ENCODE measurements at places on chromosomes 3 and 15.
A peak's percentile ranks its signal among the peaks of the same experiment; 100 is the strongest.

DNA sequence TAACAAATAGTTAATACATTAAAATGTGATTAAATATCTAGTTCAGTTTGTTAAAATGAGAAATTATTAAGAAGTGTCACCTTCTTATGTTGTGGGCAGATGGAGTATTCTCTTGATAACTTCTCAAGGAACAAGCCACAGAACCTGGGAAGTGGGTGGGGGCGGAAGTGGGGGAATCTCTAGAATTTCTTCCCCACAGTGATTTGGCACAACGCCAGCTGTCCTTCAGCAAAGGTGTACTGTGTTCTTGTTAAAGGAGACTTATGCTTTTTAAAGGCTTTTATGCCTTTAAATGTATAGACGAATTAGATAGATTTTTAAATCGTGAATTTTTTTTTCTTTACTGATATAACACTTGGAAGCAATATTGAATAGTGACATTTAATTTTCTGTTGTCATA lies 42.4 kb downstream of the SEC22A start:
- peak; percentile 26 for DNase-seq

- DNase-seq: no peak
Observed at GRCh38 chr15:88613074-88613944, 7.8 kb upstream of the AEN start.

GRCh38 chr3:124884474-124885101 lies 2.6 kb downstream of the ITGB5 start:
- no peak for DNase-seq

DNA sequence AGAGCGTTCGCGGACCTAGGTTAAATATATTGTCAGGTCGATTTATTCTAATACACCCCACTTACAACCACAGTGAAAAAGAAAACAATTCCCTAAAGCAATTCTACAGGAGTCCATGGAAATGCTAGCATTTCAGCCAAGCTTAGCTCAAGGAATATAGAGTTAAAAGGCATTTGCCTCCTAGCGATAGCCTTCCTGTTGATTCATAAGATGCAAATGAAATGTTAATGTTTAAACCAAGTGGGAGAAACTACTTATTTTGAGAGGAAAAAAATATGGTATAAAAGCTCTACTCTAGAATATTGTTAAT lies 1.7 kb upstream of the ALCAM start:
- no peak for DNase-seq

DNA sequence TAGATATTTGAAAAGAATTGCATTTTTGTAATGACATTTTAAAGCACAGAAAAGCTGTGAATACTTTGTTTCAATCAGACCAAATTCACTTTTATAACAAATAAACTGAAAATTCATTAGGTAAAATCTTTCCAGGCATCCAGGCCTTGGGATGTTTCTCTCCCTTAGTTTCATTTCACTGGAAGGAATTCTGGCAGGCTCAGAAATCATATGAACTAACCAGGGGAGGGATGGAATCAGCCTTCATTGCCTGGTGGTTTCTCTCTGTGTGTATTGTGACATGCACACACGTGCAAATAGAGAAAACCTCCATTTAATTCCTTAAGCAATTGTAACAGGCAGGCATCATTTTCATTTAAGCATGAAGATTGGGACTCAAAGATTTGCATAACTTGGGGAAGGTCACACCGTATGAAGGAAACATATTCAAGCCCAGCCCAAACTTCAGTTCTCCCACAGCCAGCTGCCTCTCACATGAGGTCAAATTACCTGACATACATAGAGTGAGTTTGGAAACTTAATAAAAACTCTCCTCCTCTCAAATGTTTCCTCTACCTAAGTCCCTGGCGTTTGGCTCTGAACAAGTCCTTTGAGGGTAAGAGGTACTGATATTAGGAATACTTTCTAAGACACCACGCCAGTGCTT lies 376.1 kb upstream of the MCTP2 start:
- DNase-seq: no peak

GRCh38 chr15:39785139-39785538 lies 2.5 kb upstream of the FSIP1 start:
- DNase-seq: no peak

GRCh38 chr15:89781891-89782618 lies 5.9 kb downstream of the MESP2 start:
- no peak for DNase-seq

DNA sequence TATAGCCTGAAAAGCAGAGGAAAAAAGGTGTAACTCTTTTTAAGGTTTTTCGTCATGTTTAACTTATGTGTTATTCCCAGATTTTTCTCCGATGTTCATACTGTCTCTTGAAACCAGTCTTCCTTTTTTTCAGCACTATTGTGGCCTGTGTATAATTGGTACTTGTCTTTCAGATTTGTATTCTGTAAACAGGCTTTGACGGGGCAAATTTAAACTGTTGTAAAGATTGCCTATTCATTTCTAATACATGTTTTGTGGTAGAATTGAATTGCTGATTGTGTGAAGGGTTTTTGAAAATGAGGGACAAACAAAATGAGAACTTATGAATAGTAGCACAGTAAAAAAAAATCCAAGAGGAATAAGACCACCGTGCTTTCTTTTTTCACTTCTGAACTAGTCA lies 33.6 kb downstream of the AKAP13 start:
- no peak for DNase-seq

- no peak for DNase-seq
Observed at GRCh38 chr15:70523616-70524015, 239.7 kb downstream of the UACA start.

- no peak for DNase-seq
Observed at GRCh38 chr15:29012097-29012496, 126.3 kb downstream of the APBA2 start.

GRCh38 chr3:49791571-49791970 lies 5.2 kb upstream of the IP6K1 start:
- DNase-seq: no peak

GRCh38 chr3:97692831-97693230 lies 71.7 kb upstream of the ARL6 start:
- DNase-seq: no peak

GRCh38 chr15:38440353-38441129 lies 13.4 kb upstream of the FAM98B start:
- peak; percentile 69 for DNase-seq

- no peak for DNase-seq
Observed at GRCh38 chr3:53579636-53580035, 85.2 kb downstream of the CACNA1D start.

GRCh38 chr3:36827133-36827532 lies 62.8 kb upstream of the DCLK3 start:
- DNase-seq: no peak

- no peak for DNase-seq
Observed at GRCh38 chr15:74123131-74123429, 7.3 kb upstream of the ISLR2 start.

- DNase-seq: no peak
Observed at GRCh38 chr3:178718995-178719635, 182.9 kb downstream of the KCNMB2 start.

DNA sequence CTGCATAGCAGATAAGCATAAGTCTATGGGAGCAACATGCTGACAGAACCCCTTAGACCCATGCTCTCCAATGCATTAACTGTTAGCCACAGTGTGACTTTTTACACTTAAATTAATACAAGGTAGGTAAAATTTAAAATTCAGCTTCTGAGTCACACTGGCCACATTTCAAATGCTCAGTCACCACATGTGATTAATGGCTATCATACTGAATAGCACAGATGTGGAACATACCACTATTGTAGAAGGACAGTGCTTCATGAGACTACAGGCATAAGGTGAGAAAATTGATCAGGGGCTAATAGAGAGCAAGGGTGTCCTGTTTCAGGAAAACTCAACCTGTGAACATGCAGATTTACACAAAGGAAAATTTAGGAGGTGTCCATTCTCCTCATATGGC lies 357.0 kb upstream of the SEMA6D start:
- no peak for DNase-seq

DNA sequence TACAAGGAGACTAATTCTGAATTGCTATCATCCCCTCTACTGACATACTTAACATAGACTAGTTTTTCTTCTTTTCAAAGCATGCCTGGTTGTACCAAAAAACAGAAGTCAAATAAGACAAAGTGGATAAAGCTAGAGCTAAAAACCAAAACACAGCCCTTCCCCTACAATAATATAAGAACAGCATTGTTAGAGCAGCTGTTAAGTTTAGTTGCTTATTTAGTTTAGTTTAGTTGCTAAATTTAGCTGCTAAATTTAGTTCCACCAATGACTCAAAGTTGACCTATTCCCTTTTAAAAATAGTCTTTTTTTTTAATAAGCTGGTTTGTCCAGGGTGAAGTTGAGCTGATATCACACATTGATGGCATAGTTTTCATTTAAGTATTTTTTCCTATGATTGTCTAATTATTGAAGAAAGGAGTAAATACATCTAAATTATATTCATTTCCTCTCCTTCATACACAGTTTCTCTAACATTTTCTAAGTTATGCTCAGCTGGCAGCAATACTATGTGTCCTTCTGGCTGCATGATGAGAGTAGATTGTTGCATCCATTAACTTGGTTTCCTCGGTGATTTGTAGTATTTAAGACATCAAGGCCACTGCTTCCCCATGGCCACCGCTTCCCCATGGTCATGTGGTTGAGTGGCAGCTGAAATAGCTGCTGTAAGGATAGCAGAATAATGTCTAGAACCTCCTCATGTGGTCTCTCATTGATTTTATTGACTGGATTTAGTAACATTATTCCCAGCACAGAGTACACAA lies 718.6 kb upstream of the NECTIN3 start:
- DNase-seq: no peak

- DNase-seq: no peak
Observed at GRCh38 chr3:14783480-14784086, 35.2 kb upstream of the FGD5 start.
